B cell (primary cell): ENCODE measurements at places on chromosomes 4 and X. TPM values are rescaled to one million over a fixed set of nuclear protein-coding genes. Genes with fewer than 3 reads are reported as not detected.

DNA sequence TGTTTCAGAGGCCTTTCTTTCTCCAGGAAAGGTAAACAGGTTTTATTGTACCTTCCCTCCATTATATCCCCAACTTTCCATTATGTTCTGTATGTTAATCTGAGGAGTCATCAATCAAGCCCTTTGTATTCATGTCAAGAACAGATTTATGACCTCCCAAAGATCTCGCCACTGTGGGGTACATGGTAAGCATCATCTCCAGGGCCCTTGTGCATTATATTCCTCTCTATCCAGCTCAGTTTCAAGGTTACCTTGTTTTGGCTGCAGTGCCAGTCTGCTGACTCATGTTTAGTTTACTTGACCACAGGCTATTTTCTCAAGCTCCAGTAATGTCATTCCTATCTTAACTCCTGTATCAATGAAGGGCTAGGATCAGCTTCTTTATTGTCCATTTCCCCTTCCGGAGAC, 125.1 kb upstream of the FRMPD4 start:
- no peak for DNase-seq

DNA sequence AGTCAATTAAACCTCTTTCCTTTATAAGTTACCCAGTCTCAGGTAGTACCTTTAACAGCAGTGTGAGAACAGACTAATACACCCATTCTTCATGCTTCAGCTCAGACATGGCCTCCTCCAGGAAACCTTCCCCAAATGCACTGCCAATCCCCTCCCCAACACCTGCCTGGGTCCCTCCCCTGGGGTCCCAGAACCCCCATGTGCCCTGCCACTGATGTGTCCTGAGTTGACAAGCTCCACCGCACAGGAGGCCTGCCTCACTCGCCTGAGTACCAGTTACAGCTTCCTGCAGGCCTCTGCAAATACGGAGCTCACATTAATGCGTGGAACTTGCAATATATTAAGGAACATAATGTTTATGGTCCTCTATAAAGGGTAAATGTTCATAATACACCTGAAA, 34.9 kb upstream of the CRMP1 start:
- no peak for DNase-seq

- no peak for DNase-seq
Measured at GRCh38 chrX:74248889-74249288, 55.1 kb upstream of the ZCCHC13 start.

DNA sequence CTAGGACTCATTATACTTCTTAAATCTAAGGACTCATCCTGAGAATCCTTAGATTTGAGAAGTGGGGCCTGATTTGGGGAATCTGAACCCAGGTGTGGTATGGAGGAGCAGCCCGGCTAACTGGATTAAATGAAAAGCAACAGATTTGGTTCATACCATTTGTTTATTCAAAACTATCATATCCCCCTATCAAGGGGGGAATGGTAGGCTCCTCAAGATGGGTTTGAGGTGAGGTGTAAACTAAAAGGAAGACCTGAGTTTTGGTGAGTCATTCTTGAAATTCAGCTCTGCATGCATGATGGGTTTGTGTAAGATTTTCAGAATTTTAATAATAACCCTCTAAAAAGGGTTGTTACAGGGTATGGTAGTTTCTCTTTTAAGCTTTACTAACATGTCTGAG, 53.4 kb downstream of the CASP6 start:
- no peak for DNase-seq

DNA sequence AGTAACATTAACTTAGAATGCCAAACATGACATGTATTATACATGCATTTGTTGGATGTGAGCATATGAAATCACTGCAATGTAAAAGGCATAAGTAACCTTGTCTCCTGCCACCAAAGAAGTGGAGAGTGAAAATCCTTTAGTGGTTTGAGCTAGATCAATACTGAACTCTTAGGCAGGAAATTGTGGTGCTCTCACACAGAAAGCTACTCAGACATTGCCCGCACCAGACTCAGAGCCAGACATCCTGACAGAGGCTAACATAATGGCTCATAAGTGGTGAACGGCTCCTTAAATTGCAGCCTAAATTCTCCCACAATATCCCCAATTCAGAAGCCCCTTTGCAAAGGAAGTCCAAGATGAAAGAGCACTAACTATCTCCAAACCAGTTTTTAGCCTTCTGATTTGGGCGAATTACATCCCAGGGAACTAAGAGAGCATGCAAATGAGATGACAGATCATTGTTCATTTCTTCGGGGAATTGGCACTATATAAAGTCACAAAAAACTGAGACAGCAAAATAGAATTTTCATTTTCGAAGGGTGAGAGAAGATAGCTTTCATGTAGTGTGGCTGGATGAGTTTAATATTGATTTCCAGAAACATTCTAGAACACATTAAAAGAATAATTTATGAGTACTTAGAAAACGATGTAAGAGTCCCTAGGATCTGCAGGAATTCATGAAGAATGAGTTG, 233.6 kb upstream of the RPS6KA3 start:
- no peak for DNase-seq

- no peak for DNase-seq
Measured at GRCh38 chrX:112766774-112767173, 73.9 kb downstream of the AMOT start.

DNA sequence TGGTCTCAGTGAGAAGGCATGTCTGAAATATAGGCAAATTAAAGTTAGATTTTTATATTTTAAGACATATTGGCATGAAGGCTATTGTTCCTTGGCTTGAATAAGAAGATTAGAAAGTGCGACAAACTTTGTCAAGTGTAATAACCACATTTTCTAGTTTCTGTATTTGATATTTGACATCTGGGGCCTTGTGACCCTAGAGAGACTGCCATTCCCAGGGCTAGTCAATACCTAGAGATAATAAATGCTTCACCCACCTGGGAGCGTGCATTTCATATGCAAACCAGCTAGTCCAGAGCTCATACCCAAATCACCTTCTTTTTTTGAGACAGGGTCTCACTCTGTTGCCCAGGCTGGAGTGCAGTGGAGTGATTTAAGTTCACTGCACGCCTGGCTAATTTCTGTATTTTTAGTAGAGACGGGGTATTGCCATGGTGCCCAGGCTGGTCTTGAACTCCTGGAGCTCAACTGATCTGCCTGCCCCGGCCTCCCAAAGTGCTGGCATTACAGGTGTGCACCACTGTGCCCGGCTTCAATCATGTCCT, 62.6 kb downstream of the COQ2 start:
- no peak for DNase-seq

DNA sequence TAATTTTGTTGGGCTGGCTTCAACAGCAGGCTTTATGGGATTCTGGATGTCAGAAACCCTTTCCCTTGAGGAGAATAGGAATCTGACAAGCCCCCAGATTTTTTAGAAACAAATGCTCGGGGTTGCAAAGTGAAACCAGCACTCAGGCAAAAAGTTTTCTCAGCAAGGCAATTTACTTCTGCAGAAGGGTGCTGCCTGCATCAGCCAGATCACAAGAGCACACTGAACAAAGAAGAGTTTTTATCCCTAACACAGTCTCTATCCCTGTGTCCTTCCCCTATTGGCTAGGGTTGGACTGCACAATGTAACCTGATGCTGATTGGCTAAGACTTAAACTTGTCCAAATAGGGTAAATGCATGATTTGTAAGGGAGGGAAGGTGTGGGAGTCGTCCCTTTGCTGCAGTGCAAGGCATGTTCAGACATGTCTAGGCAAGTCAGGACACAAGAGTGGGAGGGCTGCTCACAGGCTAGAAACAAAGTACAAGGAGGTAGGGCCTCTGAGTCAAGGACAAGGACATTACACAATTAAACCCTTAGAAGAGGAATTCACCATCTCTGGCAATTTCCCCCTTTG, 175.8 kb downstream of the CCNG2 start:
- DNase-seq: no peak

- no peak for DNase-seq
Measured at GRCh38 chr4:88706574-88706973, 8.9 kb upstream of the NAP1L5 start.

GRCh38 chrX:103311399-103311780, 600 bp upstream of the BEX2 start:
- no peak for DNase-seq

DNA sequence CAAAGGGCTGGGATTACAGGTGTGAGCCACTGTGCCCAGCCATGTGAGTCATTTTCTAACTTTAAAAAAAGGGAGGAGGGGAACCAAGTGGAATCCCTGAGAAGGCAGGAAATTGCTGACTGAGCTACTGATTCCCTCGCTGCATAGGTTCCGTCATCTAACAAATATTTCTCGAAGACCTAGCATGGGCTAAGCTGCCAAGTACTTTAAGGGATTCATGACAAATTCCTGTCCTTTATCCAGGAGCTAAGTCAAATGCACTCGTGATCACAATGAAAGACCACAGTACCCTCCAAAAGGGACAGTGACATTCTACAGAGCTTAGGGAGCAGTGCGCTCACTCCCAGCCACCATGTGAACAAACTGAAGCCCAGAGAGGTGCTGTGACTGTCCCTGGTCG, 33.2 kb upstream of the MAN2B2 start:
- DNase-seq: no peak

GRCh38 chrX:130604882-130605281, 203.1 kb downstream of the RBMX2 start:
- no peak for DNase-seq

GRCh38 chrX:150913511-150913910, 15.0 kb upstream of the CD99L2 start:
- DNase-seq: no peak

- peak; percentile 66 for DNase-seq
Measured at GRCh38 chr4:40205259-40206198, 8.7 kb downstream of the RHOH start.

DNA sequence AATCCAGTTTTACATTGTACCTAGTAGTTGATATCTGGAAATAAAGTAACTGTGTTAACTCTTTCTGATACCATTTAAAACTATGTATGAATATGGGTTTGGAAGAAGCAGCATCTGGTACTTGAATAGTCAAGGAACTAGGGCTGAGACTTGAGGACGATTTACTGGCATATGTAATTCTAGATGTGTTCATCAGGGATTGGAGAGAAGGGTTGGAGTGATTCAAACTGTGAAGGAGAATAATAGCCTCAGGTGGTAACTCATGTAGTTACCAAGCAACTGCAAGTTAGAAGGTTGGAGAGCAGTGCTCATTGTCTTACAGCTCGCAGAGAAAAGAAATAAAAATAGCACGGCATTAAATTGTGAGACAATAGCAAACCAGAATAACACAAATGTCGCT, 29.5 kb upstream of the TXLNG start:
- no peak for DNase-seq

- no peak for DNase-seq
Measured at GRCh38 chr4:55539658-55540057, 7.1 kb downstream of the CLOCK start.

DNA sequence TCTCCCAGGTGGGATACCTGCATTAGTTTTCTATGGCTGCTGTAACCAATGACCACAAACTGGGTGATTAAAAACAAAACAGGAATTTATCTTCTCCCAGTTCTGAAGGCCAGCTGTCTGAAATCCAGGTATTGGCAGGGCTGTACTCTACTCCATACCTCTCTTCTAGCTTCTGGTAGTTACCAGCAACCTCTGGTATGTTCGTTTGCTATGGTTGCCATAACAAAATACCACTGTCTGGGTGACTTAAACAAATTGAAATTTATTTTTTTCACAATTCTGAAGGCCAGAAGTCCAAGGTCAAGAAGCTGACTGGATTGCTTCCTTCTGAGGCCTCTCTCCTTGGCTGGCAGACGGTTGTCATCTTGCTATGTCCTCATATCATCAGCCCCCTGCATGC, 642.1 kb upstream of the TENM3 start:
- no peak for DNase-seq

DNA sequence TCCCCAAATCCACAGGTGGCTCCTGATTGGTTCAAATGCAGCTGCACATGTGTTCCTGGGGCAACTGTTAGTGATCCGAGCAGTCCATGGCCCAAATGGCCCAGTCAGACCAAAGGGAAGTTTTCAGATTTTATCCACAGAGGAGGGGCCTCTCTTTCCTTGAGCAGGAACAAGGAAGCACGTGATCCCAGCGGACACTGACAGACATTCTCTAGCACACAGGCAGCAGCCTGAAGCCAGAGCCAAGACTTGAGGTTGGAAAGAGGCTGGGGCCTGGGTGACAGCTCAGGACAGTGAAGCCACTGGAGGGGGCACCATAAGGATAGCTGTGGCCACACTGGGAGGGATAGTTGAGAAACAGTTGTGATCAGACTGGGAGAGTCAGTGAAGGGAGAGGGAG, 3.5 kb upstream of the ZFP92 start:
- DNase-seq: no peak

- DNase-seq: no peak
Measured at GRCh38 chr4:6384541-6384940, 87.9 kb downstream of the PPP2R2C start.

- DNase-seq: no peak
Measured at GRCh38 chr4:17690135-17690534, 75.7 kb downstream of the MED28 start.

- no peak for DNase-seq
Measured at GRCh38 chr4:36772154-36772516, 472.4 kb upstream of the NWD2 start.

- DNase-seq: no peak
Measured at GRCh38 chr4:122783301-122784215, 43.1 kb upstream of the FGF2 start.

GRCh38 chr4:38560768-38561558, 103.0 kb upstream of the KLF3 start:
- no peak for DNase-seq

DNA sequence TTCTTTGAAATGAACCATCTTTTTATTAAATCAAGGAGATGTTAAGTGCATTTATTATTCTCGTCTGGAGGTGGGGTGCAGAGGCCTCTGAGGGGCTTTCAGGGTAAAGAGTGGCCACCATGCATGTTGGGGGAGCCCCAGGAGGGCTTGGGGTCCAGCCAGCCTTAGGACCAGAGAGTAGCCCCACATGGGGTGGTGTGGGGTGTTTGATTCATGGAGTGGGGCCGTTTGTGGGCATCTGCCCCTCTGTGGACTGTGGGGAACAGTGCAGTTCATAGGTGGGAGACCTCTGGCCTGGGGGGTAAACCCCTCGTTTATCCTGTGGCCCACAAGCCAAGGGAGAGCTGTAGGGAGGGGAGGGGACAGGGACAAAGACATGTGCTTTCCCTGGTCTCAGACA, 26.9 kb downstream of the HTRA3 start:
- DNase-seq: no peak

Gene PPP2R2C
- not detected in 2 replicates for total RNA-seq

Gene SORBS2
- total RNA-seq: 0.25 and 0.46 TPM in 2 replicates

Gene ANXA10
- total RNA-seq: not detected in 2 replicates

Gene NWD2
- total RNA-seq: not detected in 2 replicates

Gene SHISA3
- total RNA-seq: not detected in 2 replicates

Gene SUPT20HL1
- total RNA-seq: not detected in 2 replicates

Gene YIPF7
- total RNA-seq: 0.53 TPM in 1 of 2 replicates, not detected in the other

Gene ACE2
- total RNA-seq: not detected in 2 replicates

Gene XG
- total RNA-seq: 0.56 TPM in 1 of 2 replicates, not detected in the other

Gene CFI
- total RNA-seq: not detected in 2 replicates

Gene CXorf65
- total RNA-seq: 25.6 and 30.2 TPM in 2 replicates

Gene ZAR1
- not detected in 2 replicates for total RNA-seq

Gene FGA
- total RNA-seq: not detected in 2 replicates
